NK-92 treated with Interleukin-12 subunit alpha and Interleukin-12 subunit beta, amount 100 ng/mL, for 24 hours (cell line): ENCODE measurements at places on chromosomes 5 and 9.

DNA sequence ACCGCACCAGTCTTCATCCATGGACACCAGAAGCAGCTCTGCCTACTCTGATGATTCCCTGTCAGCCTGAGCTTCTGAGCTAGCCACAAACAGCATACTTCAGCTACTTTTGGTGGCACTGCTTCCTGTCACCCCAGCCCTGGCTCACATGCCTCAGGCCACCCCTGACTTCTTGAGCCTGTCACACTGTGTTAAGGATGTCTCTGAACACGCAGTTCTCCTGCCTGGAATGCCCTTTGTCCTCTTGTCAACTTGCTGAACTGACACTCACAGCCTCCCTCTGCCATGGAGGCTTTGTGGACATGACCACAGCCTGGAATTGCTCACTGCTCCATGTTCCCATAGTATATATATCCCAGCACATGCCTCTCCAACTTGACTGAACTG lies 7.2 kb downstream of the MACROH2A1 start:
- DNase-seq = no peak

GRCh38 chr5:61790678-61791077 lies 458.6 kb downstream of the ZSWIM6 start:
- DNase-seq = peak; percentile 38

DNA sequence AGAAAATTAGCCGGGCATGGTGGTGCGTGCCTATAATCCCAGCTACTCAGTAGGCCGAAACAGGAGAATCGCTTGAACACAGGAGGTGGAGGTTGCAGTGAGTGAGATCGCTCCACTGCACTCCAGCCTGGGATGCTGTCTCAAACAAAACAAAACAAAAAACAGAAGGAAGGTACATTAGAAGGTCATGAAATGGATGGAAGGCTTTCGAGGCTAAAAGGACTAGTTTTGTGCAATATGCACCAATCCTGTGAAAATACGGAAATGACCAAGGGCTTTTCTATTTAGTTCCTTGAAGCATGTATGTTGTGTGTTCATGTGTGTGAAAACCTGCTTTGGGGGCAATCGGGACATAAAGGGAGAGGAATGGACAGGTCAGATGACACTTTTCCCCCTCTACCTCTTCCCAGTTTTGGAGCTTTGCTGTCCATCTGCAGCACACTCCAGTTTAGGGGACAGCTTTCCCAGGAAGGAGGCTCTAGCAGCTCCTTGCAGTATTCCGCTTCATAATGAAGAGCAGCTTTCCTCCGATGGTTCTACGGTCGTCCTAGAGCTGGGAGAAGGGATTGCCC lies 15.0 kb downstream of the SPRY4 start:
- no peak for DNase-seq

- no peak for DNase-seq
Observed at GRCh38 chr9:78807286-78807685, 510.4 kb downstream of the PSAT1 start.

GRCh38 chr5:132052520-132052919 lies 7.9 kb upstream of the IL3 start:
- DNase-seq = no peak

GRCh38 chr9:101707721-101708120 lies 30.7 kb downstream of the GRIN3A start:
- no peak for DNase-seq

DNA sequence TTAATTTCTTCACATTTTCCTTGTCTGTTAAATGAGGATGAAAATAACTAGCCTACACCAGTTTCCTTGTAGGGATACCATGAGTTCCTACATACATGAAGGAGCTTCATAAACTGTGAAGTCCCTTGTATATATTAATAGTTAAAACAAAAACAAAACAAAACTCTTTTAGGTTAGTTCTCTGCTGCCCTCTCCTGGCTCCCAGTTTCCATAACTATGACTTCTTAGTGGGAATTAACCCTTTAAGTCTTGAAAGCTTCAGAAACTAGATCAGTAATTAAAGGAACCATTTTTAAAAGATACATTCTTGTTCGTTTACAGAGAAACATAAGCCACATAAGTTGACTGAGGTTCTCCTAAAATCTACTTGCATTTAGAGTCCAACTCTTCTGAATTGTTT lies 500.0 kb upstream of the C9orf72 start:
- DNase-seq = no peak

GRCh38 chr9:73869264-73869663 lies 627.9 kb upstream of the RORB start:
- DNase-seq = peak; percentile 37

- no peak for DNase-seq
Observed at GRCh38 chr9:117334101-117334500, 80.8 kb downstream of the ASTN2 start.

DNA sequence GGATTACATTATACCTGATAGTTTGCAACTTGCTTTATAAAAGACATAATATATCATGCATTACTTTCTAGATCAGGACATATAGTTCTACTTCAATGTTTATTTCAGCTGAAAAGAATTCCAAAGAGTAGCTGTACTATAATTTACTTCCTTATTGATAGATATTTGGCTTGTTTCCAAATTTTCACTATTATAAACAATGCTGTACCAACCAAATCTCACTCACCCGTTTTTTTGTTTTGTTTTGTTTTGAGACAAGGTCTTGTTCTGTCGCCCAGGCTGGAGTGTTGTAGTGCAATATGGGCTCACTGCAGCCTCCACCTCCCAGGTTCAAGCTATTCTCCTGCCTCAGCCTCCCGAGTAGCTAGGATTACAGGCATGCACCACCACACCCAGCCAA lies 132.7 kb downstream of the GNAQ start:
- DNase-seq = no peak

DNA sequence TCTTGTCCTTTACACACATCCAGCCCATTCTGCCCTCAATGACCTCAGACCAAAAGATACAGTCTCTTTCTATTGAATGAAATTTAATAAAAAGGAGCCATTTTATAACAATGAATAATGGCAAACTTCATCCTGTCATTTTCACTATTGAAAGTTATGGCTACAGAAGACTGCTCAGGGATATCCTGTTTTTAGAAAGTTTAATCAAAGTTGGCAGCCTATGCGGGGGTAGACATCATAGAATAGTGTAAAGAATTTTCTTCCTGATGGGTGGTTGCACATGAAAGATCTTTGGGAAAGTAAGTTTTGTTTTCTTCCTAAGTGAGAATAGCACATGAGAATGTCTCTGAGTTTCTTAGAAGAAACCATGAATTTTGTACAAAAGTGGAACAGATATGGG lies 670.4 kb upstream of the CDH6 start:
- DNase-seq = no peak

GRCh38 chr5:91266184-91266705 lies 116.9 kb downstream of the ARRDC3 start:
- DNase-seq = no peak

DNA sequence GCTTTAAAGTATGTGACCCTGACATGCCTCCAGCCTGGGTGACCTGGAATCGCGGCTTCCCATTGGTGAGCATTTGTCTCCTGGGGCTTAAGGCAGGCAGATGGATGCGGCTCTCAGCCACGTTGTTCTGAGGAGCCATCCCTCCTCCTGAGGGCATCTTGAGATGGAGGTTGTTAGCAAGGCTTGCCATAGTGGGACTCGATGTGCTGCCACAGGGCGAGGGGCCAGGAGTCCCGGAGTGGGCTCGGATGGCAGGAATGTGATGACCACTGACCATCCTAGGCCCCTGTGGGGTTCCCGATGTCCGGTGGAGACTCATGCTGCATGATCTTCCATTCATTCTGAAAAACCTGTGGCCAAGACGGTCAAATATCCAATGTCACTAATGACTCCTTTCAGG lies 13.8 kb downstream of the GLIS3 start:
- no peak for DNase-seq

- DNase-seq = no peak
Observed at GRCh38 chr5:157835041-157835440, 23.9 kb downstream of the CLINT1 start.

DNA sequence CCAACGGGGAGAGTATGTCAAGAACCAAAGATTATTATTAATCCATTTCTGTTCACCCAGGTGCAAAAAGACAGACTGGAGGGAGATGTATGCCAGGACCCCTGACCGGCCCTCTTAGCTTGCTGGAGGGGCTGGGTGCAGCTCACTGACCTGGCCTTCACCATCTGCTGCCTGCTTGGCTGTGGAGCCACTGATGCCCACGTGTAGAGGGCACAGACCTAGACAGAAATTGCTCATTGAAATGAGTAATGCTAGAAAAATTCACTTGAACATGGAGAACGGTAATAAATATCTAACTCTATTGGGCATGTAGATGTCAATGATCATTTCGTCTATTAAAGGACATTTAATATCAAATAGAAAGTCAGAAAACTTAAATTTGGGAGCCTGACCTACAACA lies 58.8 kb upstream of the ERCC6L2 start:
- no peak for DNase-seq

- no peak for DNase-seq
Observed at GRCh38 chr5:106862450-106863193, 808.1 kb downstream of the EFNA5 start.

GRCh38 chr5:83363111-83363885 lies 108.2 kb upstream of the VCAN start:
- DNase-seq = no peak
